ENCODE measurements at places on chromosomes 4 and X.

DNA sequence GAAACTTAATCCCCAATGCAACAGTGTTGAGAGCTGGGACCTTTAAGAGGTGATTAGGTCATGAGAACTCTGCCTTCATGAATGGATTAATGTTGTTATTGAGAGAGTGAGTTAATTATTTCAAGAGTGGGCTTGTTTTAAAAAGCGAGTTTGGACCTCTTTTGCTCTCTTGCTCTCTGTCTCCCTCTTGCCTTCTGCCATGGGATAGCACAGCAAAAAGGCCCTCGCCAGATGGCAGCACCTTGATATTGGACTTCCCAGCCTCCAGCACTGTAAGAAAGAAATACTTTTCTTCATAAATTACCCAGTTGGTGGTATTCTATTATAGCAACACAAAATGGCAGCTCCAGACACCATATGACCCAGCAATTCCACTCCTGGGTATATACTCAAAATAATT is 7.0 kb upstream of the ATP6AP2 start:
- DNase-seq, result no peak

DNA sequence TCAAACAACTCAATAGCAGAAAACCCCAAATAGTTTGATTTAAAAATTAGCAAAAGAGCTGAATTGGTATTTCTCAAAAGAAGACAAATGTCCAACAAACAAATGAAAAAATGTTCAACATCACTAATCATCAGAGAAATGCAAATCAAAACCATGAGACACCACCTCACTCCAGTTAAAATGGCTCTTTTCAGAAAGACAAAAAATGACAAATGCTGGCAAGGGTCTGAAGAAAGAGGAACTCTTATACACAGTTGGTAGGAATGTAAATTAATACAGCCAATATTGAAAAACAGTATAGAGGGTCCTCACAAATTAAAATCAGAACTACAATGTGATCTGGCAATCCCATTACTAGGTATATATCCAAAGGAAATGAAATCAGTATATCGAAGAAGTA is 70.4 kb downstream of the FBXL5 start:
- no peak for DNase-seq

GRCh38 chr4:93303440-93303839 is 525.1 kb upstream of the ATOH1 start:
- no peak for DNase-seq

DNA sequence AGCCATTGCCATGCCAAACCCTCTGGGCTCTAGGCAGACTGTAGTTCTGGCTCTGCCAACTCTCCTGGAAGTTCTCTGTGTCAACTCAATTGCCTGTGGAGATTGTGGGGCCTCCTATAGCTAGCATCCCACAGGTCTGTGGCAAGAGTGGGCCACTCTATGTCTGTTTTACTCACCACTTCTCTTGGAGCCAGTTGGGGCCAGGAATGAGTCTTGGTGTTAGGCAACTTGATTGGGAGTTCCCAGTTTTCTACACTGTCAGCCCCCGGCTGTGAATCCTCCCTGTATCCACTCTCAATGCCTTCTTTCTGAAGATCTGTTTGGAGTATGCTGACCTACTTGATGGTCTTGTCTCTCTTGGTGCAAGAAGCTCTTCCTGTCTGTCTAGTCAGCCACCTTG is 48.2 kb upstream of the EPGN start:
- no peak for DNase-seq

DNA sequence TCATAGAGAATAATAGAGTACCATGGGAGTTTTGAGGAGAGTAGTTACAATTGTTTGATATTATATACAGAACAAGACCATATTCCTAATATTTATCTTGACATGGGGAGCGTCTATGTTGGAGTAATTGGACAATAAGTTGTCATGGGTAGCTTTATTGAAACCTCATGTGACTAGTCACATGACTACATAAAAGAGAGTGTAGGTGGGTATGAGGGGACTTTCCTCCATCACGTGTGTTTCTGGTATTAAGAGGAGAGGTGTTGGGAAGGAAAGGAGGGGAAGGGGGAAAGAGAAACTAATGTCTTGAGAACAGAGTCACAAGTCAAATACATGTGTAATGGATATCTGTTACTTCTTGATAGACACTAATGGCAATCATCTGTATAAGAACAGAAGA is 33.1 kb downstream of the PDLIM5 start:
- DNase-seq, result no peak

DNA sequence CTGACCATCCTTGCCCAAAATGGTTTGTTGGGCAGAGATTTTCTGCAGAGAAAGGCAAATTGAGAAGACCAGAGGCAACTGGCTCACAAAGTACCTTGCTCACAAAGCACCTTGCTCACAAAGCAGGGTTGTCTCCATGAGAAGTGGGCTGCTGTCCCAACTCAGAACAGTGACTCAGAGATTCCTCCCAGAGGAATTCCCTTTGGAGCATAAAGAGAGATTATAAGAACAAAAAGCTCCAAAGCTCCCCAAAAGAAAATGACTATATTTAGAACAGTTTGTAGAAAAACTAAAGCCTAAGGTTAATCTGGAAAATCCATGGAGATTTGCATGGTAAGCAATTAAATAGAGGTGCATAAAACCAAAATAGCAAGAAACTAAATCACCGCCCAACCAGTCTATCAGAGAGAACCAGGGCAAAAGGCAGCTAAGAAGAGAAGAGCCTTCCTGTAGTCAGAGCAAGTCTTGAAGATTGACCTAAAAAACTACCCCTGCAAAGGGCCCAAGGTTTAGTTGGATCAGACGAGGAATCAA is 731.4 kb downstream of the FAT4 start:
- no peak for DNase-seq

- DNase-seq, result peak; percentile 46
These were observed 57.1 kb upstream of the EFHC2 start for GRCh38 chrX:44400588-44400987.

DNA sequence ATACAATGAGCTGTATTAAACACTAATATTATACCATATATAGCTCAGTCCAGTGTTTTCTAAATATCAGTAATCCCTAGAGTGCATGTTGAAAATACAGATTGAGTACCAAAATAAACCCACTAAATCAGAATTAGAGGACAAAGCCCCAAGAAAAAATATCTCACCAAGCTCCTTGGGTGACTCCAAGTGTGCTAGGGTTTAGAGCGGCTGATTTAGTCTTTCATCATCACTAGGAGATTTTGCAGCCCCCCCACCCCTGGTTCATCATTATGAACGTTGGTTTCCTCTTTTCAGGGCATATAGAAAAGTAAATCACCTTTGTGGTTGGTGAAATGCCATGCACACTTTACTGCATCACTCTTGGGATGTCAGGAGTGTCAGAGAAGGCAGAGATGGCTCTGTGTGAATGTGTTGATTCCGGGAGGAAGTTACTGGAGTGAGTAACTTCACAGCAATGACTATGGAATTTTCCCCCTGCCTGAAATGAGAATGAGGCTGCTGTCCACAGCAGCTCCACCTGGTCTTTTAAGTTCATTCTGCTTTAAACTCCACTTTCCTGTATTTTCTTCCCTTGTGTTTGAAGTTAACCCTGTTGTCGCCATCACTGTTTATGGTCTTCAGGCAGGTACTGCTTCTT is 25.2 kb upstream of the ANAPC4 start:
- no peak for DNase-seq

DNA sequence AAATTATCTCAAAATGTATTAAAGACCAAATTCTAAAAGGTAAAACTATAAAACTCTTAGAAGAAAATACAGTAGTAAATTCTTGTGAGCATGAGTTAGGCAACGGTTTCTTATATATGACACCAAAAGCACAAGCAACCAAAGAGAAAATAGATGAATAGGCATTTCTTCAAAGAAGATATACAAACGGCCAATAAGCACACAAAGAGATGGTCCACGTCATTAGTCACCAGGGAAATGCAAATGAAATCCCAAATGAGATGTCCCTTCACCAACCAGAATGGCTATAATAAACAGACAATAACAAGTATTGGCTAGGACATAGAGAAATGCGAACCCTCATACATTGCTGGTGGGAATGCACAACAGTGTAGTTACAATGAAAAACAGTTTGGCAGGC is 44.6 kb downstream of the RAB33A start:
- DNase-seq, result no peak

- DNase-seq, result no peak
These were observed 65.9 kb downstream of the USP38 start for GRCh38 chr4:143250617-143251016.

- DNase-seq, result no peak
These were observed 739.4 kb upstream of the TENM3 start for GRCh38 chr4:181503687-181504390.
